HepG2 (cell line): ENCODE measurements at places on chromosomes 1 and 21.
A peak's percentile ranks its signal among the peaks of the same experiment; 100 is the strongest.

- no peak for DNase-seq
Measured at GRCh38 chr1:208009706-208010444, 99.0 kb upstream of the CD34 start.

GRCh38 chr21:42833439-42833815 is 45.9 kb downstream of the WDR4 start:
- DNase-seq: peak; percentile 25

DNA sequence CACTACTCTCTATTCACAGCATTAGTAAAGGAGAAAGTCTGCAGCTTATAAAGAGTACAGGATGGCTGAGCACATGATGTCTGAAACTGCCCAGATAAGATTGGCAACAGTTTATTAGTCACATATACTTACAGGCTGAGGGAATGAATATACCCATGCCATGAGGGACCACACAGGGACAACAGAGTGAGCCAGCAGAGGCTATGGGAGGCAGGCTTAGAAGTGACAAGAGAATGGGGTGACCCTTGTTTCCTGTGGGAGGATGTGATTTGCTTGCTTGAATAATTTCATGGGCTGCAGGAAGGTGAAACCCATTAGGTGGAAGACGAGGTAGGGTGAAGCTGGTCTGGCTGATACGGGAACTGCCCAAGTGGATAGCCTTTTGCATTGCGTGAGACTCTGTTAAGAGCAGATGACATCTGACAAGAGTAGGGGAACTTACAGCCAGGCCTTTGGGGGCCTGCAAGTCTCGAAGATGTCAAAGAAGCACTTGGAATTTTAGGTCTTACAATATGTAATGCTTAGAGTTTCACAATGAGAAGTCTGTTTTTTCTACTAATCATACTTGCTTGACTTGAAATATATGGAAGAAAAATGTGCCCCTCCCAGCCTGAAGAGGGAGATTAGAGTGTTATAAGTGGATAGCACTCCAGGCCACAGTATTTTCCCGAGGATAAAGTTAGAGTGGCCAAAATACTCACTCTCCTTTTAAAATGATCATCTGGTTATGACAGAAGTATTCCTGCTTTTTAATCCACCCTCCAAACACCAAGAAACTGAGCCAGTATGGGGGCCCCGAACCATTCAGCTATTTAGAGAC is 34.6 kb upstream of the TNFSF4 start:
- DNase-seq: no peak

DNA sequence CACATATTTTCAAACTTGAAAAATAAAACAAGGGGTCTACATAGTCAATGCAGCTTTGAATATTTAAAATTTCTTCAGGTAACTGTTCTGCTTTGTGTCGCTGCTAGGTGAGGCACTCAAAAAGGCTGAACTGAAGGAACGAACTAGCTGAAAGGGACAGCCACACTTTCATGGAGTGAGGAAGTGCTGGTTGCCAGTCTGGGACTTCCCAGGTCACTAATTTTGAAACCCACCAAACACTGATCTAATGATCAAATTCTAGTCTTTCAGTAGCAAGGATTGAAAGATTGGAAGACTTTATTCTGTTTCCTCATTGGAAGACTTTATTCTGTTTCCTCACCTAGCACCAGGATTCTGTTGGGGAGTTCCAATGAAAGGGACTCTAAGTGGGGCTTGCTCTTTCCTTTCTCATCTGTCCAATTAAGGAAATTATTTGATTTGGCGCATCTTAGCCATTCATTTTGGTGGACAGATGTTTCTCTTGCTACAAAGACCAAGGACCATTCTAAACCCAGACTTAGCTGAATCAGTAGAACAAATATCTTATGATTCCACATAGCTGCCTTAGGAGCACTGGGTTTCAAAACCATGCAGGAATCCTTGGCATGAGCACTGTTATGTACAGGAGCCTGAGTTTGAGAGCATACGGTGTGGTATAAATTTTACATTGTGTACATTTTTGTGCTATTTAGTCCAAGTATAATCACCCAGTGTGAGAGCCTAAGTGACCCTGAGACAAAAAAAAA is 10.9 kb upstream of the ARID1A start:
- no peak for DNase-seq

GRCh38 chr1:93288558-93288957 is 57.1 kb upstream of the DR1 start:
- DNase-seq: peak; percentile 32

- no peak for DNase-seq
Measured at GRCh38 chr1:53336146-53336545, 8.3 kb upstream of the LRP8 start.
